ENCODE measurements at places on chromosomes 7 and 10.

- H3K36me3 ChIP-seq = no peaks in the 10 kb centered on the region
- H3K27me3 ChIP-seq = no peaks in the 10 kb centered on the region
- DNase-seq = no peak
- no peaks in the 10 kb centered on the region for H3K4me1 ChIP-seq
- H3K27ac ChIP-seq = no peak overlapping the region
- no peak overlapping the region for H3K4me3 ChIP-seq
These were observed 220.6 kb upstream of the RHOBTB1 start for GRCh38 chr10:61164458-61165160.

- DNase-seq = peak; percentile 45
These were observed 1.1 kb upstream of the TFAM start for GRCh38 chr10:58384095-58384494.

- H3K36me3 ChIP-seq = no peaks in the 10 kb centered on the region
- no peak overlapping the region for H3K4me3 ChIP-seq
These were observed 206.9 kb downstream of the EBF3 start for GRCh38 chr10:129756912-129757901.

DNA sequence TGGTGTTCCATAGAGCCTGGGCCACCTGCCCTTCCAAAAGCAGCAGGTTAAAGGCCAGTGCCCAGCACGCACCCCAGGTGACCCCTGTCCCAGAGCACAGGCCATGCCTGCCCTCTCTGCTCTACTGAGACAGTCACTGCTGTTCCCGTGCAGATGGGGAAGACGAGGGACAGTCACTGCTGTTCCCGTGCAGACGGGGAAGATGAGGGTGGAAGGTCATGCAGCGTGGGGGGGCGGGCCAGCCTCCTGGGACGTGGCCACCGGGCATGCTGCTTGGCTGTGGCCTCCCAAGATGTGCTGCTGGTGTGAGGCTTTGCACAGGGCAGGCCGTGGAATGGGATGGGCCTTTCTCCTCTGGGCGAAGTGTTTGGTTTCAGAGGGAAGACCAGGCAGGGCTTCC, 18.4 kb downstream of the LRRC27 start:
- H3K27me3 ChIP-seq = no peaks in the 10 kb centered on the region
- no peaks in the 10 kb centered on the region for H3K36me3 ChIP-seq
- DNase-seq = no peak
- no peak overlapping the region for H3K27ac ChIP-seq
- no peak overlapping the region for H3K4me3 ChIP-seq

GRCh38 chr10:29610876-29611647, 23.7 kb downstream of the SVIL start:
- H3K4me1 ChIP-seq = no peaks in the 10 kb centered on the region
- no peaks in the 10 kb centered on the region for H3K27me3 ChIP-seq
- H3K36me3 ChIP-seq = no peaks in the 10 kb centered on the region
- H3K4me3 ChIP-seq = no peak overlapping the region

- no peaks in the 10 kb centered on the region for H3K36me3 ChIP-seq
- H3K27ac ChIP-seq = no peak overlapping the region
- no peaks in the 10 kb centered on the region for H3K27me3 ChIP-seq
- H3K4me3 ChIP-seq = no peak overlapping the region
These were observed 48.1 kb upstream of the LRGUK start for GRCh38 chr7:134078991-134079390.

DNA sequence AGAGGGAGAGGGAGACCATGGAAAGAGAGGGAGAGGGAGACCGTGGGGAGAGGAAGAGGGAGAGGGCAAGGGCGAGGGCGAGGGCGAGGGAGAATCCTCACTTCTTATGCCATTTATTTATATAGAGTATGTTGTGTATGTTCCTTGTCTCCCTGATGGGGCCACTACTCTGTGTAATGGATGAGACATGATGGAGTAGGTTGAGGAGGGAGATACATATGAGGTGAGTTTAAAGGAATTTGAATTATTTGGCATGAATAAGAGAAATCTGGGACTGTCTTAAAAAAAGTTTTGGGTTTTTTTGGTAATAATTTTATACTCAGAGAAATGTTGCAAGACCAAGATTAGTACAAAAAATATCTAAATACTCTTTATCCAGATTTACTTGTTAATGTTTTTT, 20.1 kb downstream of the CCSER2 start:
- no peak for DNase-seq
- no peaks in the 10 kb centered on the region for H3K36me3 ChIP-seq
- no peaks in the 10 kb centered on the region for H3K27me3 ChIP-seq
- no peaks in the 10 kb centered on the region for H3K4me1 ChIP-seq

GRCh38 chr7:37027104-37027503, 302.8 kb upstream of the AOAH start:
- no peak overlapping the region for H3K4me3 ChIP-seq
- no peaks in the 10 kb centered on the region for H3K36me3 ChIP-seq
- H3K27me3 ChIP-seq = no peaks in the 10 kb centered on the region
- H3K27ac ChIP-seq = no peak overlapping the region
- H3K4me1 ChIP-seq = no peaks in the 10 kb centered on the region
- no peak for DNase-seq

- DNase-seq = no peak
- H3K27ac ChIP-seq = no peak overlapping the region
- no peaks in the 10 kb centered on the region for H3K4me1 ChIP-seq
- no peak overlapping the region for H3K4me3 ChIP-seq
- H3K36me3 ChIP-seq = no peaks in the 10 kb centered on the region
These were observed 472.5 kb upstream of the GHITM start for GRCh38 chr10:83666762-83667161.

GRCh38 chr10:103985726-103986125, 18.8 kb downstream of the SLK start:
- no peak for DNase-seq
- H3K4me3 ChIP-seq = no peak overlapping the region
- no peaks in the 10 kb centered on the region for H3K36me3 ChIP-seq
- no peaks in the 10 kb centered on the region for H3K27me3 ChIP-seq

GRCh38 chr7:155885167-155886155, 73.2 kb upstream of the SHH start:
- H3K4me1 ChIP-seq = no peaks in the 10 kb centered on the region
- H3K27ac ChIP-seq = no peak overlapping the region
- no peak overlapping the region for H3K4me3 ChIP-seq
- DNase-seq = no peak
- no peaks in the 10 kb centered on the region for H3K36me3 ChIP-seq

DNA sequence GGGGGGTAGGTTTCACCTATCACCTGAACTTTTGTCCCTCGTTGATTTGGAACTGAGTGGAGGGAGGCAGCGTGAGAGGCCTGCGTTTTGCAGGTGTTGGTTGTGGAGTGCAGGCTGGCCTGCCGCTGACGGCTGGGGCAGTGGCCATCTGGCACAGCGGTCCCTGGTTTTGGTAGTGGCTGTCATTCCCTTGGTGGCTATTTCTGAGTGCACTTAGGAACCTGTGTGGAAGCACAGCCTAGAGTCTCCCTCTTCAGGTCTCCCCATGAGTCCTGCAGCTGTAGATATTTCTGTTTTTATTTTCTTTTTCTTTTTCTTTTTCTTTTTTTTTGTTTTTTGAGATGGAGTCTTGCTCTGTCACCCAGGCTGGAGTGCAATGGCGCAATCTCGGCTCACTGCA, 129.2 kb downstream of the CUL2 start:
- no peak overlapping the region for H3K4me3 ChIP-seq
- no peaks in the 10 kb centered on the region for H3K27me3 ChIP-seq
- no peaks in the 10 kb centered on the region for H3K4me1 ChIP-seq
- no peak overlapping the region for H3K27ac ChIP-seq

GRCh38 chr7:93374345-93374940, 142.3 kb downstream of the VPS50 start:
- DNase-seq = peak; percentile 65
- H3K36me3 ChIP-seq = no peaks in the 10 kb centered on the region
- H3K4me1 ChIP-seq = peaks cover 33% of the 10 kb centered on the region
- H3K4me3 ChIP-seq = 0 out of 2 replicates have a peak overlapping the region, but pooled peaks have one; percentile 8
- H3K27me3 ChIP-seq = no peaks in the 10 kb centered on the region
- no peak overlapping the region for H3K27ac ChIP-seq

DNA sequence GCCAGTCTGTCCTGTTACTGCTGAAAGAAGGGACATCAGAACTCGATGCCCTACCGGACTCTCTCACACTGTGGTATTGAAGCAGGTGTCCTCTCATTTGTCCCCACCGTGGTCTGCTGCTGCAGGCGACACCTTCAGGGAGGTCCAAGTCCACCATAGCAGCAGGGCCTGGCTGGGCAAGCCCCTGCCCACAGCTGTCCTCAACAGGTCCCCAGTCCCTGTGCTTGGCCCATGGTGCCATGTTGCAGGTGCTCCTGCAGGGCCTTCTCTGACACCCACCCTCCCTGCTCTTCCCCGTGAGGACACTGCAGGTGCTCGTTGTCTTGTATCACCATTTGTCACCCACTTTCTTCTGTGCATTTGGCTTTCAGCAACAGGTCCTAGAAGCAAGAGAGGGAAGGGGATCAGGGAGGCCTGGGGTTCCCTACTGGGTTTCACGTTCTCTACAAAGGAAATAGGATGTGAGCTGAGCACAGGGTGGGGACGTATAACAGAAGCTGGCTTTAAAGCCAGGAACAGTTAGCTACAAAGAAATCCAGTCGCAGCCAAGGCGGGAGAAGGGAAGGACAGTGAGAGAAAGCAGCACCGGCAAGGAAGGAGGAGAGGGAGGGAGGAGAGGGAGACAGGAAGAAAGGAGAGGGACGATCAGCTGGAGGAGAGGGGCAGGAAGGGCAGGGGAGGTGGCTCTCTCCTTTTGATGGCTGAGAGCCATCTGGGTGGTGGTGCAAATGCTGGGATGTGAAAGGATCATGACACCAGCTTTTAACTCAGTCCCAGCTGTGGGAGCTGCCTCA, 117.7 kb upstream of the FRMD4A start:
- no peaks in the 10 kb centered on the region for H3K27me3 ChIP-seq
- no peaks in the 10 kb centered on the region for H3K36me3 ChIP-seq
- no peak overlapping the region for H3K4me3 ChIP-seq

GRCh38 chr7:157952841-157953645, 616.2 kb downstream of the DNAJB6 start:
- H3K4me1 ChIP-seq = no peaks in the 10 kb centered on the region
- no peak overlapping the region for H3K4me3 ChIP-seq
- H3K36me3 ChIP-seq = no peaks in the 10 kb centered on the region
- no peak overlapping the region for H3K27ac ChIP-seq

GRCh38 chr10:97047788-97048187, 138.0 kb downstream of the SLIT1 start:
- H3K4me3 ChIP-seq = no peak overlapping the region
- DNase-seq = no peak
- H3K4me1 ChIP-seq = 0 out of 2 replicates have a peak, but pooled peaks cover 3% of the 10 kb centered on the region
- no peaks in the 10 kb centered on the region for H3K36me3 ChIP-seq

GRCh38 chr10:113183573-113183972, 233.5 kb downstream of the TCF7L2 start:
- H3K4me1 ChIP-seq = no peaks in the 10 kb centered on the region
- DNase-seq = no peak
- no peaks in the 10 kb centered on the region for H3K36me3 ChIP-seq
- H3K4me3 ChIP-seq = no peak overlapping the region

DNA sequence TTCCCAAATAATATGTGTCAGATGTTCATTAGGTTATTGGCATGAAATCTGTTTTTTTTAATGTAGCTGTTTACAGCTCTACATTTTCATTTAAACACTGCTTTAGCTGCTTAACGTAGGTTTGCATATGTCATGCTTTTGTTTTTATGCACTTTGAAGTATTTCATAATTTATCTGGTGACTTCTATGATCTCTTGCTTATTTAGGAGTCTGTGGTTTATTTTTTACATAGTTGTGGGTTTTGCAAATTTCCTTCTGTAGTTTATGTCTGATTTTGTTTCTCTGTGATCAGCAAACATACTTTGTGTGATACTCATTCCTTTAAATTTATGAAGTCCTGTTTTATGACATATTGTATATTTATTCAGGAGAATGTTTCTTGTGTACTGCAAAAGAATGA, 606.5 kb upstream of the PFKP start:
- H3K36me3 ChIP-seq = no peaks in the 10 kb centered on the region
- no peak overlapping the region for H3K27ac ChIP-seq
- no peaks in the 10 kb centered on the region for H3K27me3 ChIP-seq
- H3K4me3 ChIP-seq = no peak overlapping the region
- H3K4me1 ChIP-seq = no peaks in the 10 kb centered on the region

- H3K27ac ChIP-seq = no peak overlapping the region
- H3K4me1 ChIP-seq = no peaks in the 10 kb centered on the region
- no peaks in the 10 kb centered on the region for H3K36me3 ChIP-seq
- H3K27me3 ChIP-seq = peaks cover 54% of the 10 kb centered on the region
- no peak for DNase-seq
These were observed 5.5 kb upstream of the CTBP2 start for GRCh38 chr10:125165584-125166573.
